ENCODE measurements at places on chromosomes 11 and 22.

- DNase-seq: no peak
These were observed 376.7 kb upstream of the RAG2 start for GRCh38 chr11:36974771-36975170.

- DNase-seq: no peak
These were observed 114.5 kb downstream of the NAT10 start for GRCh38 chr11:34219941-34220370.

DNA sequence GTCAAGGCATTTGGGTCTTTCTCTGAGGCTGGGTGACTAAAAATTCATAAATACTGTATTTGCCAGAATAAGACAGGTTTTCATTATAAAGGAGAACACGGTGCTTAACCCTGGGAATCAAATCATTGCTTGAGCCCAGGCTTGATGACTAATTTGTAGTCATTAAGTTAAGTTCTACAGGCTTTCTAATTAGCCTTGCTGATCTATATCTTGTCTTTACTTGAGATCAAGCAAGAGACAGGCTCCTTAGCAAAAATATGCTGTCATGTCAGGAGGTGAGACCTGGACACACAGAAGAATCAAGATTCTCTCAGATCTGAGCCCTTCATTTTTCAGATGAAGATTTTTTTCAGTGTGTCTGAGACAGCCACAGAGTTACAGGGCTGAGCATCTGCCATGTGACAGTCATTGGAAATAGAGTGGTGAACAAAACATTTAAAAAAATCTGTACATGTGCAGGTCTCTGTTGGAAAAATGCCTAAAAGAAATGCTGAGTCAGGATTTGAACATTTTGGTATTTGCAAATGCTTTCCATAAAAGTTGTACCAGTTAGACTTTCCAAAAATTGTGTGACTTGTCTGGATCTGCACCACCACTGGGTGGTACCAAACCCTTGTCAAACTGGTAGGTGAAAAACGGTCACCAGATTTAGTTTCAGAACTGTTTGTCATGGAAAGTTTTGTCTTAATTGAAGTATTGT lies 14.6 kb downstream of the ACAT1 start:
- DNase-seq: no peak

DNA sequence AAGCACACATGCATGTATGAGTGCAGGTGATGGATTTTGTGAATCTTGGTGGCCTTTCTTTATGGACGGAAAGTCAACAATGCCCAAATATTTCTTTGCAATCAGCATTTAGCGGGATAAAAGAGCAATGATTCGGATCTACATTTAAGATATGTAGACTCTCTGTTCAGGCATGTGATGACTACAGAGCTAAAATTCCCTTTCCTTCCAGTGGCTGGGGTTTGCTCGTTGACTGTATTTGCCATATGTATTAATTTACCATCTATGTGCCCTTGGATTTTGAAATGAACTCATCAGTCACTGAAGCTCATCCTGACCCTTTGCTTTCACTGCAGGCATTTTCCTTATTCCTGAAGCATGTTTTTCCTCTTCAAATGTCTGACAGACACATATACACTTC lies 13.6 kb downstream of the BLID start:
- DNase-seq: no peak

- DNase-seq: no peak
These were observed 143.6 kb downstream of the WNT11 start for GRCh38 chr11:76062733-76063132.

- DNase-seq: no peak
These were observed 110.3 kb upstream of the TMEM45B start for GRCh38 chr11:129705341-129705740.

DNA sequence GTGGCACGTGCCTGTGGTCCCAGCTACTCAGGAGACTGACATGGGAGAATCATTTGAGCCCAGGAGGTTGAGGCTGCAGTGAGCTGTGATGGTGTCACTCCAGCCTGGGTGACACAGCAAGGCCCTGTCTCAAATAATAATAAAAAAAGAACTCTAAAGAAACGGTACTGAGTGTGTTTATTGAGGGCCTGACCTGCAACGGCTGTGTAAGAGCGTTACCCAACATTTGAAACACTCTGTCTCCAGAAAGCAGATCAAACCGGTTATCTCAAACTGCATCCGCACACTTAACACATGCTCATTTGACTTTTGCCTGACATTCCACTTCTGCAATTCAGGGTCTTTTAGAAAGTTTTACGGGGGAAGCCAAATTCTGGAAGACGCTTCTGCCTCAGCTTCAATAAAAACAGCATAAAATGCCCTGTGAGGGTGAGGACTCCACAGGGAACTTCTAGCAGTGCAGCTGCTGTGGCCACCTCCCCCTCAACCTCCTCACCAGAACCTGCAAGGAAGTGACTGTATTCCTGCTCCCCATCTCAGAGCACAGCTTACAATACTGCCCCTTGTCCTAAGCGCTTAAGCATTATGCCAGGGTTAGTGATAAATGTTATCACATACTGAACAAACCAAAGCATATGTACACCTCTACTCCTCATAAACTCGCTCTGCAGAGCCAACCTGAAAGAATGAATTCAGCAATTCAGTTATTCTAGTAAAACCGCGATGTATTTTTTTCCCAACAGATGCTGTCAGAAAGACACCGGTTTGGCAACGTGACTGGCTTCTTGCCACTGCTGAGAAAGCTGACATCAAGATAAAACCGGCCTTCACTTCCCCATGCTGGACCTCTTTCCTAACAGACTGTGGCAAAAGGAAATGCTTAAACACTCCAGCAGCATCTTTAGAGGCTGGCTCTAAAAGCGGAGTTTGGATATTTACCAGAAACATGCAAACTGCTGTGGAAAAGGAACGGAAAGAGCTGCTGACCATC lies 52.2 kb downstream of the PRDM10 start:
- DNase-seq: no peak

DNA sequence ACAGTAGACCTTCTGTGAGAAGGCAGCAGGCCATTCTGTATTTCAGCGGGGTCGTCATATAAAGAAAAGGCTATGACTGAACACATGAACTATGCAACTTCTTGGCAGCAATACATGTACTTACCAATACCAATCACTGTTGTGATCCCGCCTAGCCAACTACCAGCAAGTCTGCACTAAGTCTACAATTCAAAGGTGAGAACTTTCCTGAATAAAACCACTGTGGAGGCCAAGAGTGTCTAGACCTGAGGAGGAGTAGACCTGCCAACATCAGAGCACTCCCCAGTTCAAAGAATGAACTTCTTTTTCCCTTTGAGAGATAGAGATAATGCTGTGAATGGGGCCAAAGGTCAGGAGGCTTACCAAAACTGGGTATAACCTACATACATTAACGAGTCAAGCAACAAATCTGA lies 108.2 kb downstream of the SIK3 start:
- no peak for DNase-seq

DNA sequence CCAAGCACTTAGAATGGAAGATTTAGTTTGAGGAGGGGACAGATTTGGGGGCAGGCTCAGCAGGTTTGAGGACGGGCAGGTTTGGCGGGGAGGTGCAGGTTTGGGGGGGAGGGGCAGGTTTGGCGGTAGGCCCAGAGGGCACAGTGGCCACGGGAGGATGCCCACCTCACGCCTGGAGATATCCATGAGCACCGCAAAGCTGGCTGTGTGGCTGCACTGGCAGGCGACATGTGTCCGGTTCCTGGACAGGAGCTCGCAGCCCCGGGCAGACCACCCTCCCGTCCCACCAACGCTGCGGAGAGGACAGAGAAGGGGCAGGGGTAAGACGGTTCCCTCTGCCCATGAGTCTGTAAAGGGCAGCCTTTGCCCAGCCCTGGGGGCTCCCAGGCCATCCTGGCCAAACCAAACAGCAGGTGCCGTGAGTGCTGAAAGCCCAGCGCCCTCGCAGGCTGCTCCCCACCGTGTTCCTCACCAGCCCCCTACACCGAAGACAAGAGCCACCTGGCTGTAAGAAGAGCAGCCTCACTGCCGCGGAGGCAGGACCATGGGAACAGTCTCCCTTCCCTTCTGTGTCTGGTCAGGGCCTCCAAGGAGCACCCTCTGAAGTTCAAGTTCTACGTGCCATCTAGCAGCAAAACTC lies 43.0 kb downstream of the TRMU start:
- DNase-seq: no peak

DNA sequence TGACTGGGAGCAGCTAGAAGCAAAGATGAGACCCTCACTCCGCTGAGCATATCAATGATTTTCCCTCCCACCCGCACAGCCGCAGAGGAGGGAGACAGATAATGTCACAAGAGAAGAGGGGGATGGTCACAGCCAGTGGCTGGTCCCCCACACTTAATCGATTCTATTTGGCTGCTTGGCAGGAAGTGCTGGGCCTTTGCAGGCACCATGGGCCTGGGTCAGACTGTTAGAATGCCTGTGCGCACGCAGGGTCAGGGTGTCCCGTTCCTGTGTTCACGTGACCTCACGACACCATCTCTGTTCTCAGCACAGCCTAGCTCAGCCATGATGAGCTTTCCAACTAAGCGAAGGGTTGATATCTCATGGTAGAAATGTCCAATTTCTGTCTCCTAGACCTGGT lies 107.0 kb downstream of the MYO18B start:
- no peak for DNase-seq

- DNase-seq: no peak
These were observed 11.0 kb downstream of the GATD1 start for GRCh38 chr11:766106-766935.

GRCh38 chr22:40043081-40043480 lies 48.3 kb downstream of the FAM83F start:
- no peak for DNase-seq

GRCh38 chr11:17673951-17674350 lies 45.4 kb upstream of the MYOD1 start:
- DNase-seq: no peak

Data from NK-92 treated with Interleukin-12 subunit alpha and Interleukin-12 subunit beta, amount 100 ng/mL, for 24 hours (cell line).